ENCODE measurements at places on chromosomes 16 and 17. TPM values are rescaled to one million over a fixed set of nuclear protein-coding genes. Genes with fewer than 3 reads are reported as not detected.

MVP gene
- total RNA-seq = 371 TPM

EMC6 gene
- 26.0 TPM for total RNA-seq

LCMT1 gene
- 43.0 TPM for total RNA-seq

KRT9 gene
- not detected for total RNA-seq

EVPL gene
- total RNA-seq = 0.26 TPM

SLC2A4 gene
- 0.96 TPM for total RNA-seq

CCL1 gene
- total RNA-seq = not detected

MRPS7 gene
- 53.0 TPM for total RNA-seq

KARS1 gene
- total RNA-seq = 172 TPM

TMEM100 gene
- total RNA-seq = 101 TPM

MRC2 gene
- total RNA-seq = 335 TPM

CRK gene
- 59.2 TPM for total RNA-seq

MRPL10 gene
- total RNA-seq = 57.4 TPM

KRTAP2-2 gene
- not detected for total RNA-seq

C16orf86 gene
- 2.3 TPM for total RNA-seq

TMEM256 gene
- total RNA-seq = 130 TPM

CDT1 gene
- 35.5 TPM for total RNA-seq

FOXN1 gene
- not detected for total RNA-seq

CORO1A gene
- 9.1 TPM for total RNA-seq

TAC4 gene
- not detected for total RNA-seq

RND2 gene
- total RNA-seq = 0.65 TPM

HSF4 gene
- total RNA-seq = 0.13 TPM

CSH2 gene
- not detected for total RNA-seq
